Activated CD4-positive, alpha-beta T cell treated with anti-CD3 and anti-CD28 coated beads, Interleukin-2, amount 50 U/mL, for 1 hour (primary cell): ENCODE measurements at places on chromosomes 4 and X.
A peak's percentile ranks its signal among the peaks of the same experiment; 100 is the strongest.

GRCh38 chrX:10022580-10023245, 55.6 kb downstream of the CLDN34 start:
- DNase-seq, result no peak

DNA sequence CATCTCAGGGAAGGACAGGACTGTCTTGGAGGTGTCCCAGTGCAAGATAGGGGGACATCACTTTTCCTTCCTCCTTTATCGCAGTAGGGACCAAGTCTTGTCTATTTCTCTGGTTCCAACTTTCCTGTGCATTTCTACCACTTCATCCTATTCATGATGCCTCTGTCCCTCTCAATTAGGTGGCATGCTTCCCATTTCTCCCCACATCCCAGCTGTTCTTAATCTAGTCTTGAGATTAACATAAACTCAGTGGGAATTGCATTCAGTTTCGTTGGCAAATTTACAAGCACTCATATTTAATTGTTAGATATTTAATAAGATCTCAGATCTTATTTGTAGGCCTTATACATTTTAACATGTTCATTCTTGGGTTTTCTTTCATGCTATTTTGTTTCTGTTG, 15.7 kb upstream of the ODAM start:
- DNase-seq, result no peak

- DNase-seq, result no peak
Measured at GRCh38 chr4:165555302-165555701, 176.5 kb downstream of the CPE start.

DNA sequence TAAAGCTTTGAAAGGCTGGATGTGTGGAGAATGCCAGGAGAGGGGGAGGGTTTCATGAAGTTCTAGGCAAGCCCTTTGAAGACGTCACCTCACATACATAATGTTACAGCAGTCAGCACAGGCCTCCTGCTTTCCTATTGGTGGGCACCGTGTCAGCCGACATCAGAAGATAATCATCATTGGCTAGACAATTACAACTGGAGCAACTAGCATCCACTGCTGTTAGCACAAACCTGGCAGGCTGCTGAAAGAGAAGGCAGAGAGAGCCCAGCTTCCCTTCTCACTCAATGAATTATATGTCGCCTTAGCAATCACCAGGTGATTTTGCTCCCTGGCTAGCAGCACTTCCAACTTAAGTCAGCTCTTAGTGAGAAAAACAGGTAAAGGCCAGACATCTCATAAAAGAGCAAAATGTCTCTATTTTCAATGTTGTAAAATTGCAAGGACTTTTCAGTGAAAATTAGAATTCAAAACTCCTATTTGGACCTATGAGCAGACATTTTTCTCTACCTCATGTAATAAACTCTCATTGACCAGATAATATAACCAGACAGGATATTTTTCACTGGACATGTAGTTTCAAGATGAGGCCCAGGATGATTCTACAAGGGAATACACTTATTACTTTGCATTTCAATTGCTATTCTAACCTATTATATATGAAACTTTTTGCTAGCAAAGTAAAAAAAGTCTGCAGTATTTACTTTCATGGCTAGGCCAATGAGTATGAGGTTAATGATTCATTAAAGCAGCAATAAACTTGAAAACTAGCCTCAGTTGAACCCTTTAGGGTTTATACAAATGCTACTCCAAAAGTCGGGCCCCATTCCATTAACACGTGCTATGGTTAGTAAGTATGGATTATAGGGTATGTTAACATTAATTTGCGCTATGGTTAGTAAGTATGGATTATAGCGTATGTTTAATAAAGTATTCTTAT, 4.3 kb downstream of the ELOVL6 start:
- DNase-seq, result peak; percentile 68

DNA sequence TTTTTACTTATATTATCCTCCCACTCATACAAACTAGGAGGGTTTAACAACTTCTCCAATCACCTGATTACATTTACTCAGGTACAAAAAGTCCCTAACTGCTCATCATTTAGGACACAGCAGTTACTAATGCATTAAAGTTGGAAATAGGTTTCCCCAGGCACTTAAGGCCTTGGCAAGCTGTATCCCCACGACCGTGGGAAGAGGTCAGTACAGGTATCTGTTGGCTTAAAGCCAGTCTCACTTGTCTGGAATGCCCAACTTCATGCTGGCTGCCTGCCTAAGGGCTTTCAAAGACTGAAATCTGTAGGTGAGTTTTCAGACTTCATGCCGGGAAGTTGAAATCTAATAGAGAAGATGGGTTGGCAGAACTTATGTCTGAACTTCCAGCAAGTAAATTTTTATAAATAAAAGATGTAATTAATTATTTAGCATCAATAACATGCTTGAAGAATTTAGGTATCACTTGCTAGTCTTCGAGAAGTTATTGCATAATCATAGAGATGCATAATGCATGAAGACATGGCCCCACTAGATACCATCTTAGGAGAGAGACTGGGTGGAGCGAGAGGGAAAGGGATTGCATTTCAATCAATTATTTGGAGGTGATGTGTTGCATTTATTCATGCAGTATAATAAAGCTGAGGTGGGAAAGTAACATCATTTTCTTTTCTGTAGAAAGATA, 54.2 kb downstream of the SCD5 start:
- no peak for DNase-seq

- no peak for DNase-seq
Measured at GRCh38 chr4:75545526-75545925, 10.3 kb upstream of the ODAPH start.

GRCh38 chrX:119419898-119420297, 20.8 kb downstream of the SLC25A43 start:
- no peak for DNase-seq

GRCh38 chr4:110152386-110152785, 46.0 kb downstream of the ELOVL6 start:
- no peak for DNase-seq

DNA sequence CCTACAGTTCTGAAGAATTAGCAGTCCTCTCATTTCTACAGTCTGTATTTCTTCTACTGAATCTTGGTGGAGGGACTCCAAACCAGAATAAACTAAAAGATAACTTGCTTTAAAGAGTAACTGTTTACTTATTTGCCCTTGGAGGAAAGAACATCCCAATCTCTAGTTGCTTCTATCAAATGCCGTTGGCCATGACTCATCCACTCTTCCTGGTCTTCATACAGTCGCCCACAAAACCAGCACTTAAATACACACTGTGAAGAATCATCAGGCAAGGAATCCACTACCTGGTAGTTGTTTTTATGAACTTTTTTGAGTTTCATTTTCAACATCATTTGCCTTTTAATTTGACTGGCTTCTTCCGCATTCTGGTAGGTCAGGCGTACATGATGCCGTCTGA, 14.2 kb downstream of the ZNF518B start:
- no peak for DNase-seq

GRCh38 chr4:118915468-118915867, 26.8 kb downstream of the SYNPO2 start:
- DNase-seq, result no peak

GRCh38 chr4:142065086-142065647, 428.8 kb downstream of the IL15 start:
- DNase-seq, result no peak

- DNase-seq, result no peak
Measured at GRCh38 chr4:25283948-25284347, 28.6 kb upstream of the ZCCHC4 start.

GRCh38 chrX:106802063-106802387, 448 bp upstream of the TBC1D8B start:
- DNase-seq, result no peak

DNA sequence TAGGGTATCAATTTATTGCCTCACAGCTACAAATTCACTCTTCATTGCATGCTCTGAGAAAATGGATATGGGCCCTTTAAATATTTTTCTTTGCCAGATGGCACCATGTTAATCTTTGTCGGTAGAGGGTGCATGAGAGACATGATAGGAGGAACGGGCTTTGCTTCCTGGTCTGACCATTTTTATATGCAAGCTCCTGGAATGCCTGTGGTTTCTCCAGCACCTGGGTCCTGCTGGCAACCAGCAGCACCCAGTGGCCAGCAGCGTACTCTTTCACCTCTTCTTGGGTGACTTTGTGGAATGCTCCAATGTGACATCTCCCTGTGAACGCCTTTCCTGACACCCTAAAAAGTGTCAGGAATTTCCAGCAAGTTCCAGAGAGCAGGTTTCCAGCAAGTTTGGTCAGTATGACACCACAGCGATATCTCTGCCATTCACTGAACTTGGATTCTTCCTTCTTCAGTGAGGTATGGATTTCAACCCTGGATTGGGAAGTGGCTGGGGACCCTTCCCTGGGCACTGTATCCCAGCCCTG, 140.3 kb upstream of the PGRMC2 start:
- DNase-seq, result no peak

DNA sequence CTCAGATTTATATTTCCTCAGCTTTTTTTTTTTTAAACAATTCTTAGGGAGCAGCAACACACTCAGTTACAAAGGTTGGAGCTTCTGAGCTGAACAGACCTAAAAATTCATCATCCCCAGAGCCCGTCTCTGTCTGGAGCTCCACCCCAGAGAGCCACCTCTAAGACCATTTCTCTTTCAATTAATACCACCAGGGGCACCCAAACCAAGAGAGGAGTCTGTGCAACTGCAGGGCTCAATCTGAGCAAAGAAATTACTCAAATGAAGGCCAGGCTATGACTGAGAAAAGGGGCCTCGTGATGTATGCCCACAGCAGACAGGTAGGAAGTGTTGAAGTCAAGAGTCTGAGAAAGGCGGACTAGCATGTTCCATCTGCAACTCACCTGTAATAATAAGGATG, 95.5 kb downstream of the C4orf51 start:
- DNase-seq, result no peak

DNA sequence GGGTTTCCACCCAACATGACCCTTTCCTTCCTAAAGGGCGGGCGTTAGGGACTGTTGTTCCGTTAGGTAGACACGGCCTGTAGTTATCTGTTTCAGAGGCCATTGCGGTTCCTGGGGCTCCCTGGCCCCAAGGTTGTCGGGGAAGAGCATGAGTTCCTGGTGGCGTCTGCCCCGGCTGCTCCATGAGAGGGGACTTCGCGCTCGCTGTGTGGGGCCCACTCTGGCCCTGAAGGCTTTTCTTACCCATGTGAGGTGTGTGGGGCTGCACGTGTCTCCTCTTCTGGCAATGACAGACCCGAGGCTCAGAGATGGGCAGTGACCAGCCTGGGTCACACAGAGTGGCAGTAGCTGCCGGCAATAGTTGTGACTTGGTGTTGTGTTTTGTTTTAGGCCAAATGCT, 9.1 kb downstream of the TADA2B start:
- no peak for DNase-seq

DNA sequence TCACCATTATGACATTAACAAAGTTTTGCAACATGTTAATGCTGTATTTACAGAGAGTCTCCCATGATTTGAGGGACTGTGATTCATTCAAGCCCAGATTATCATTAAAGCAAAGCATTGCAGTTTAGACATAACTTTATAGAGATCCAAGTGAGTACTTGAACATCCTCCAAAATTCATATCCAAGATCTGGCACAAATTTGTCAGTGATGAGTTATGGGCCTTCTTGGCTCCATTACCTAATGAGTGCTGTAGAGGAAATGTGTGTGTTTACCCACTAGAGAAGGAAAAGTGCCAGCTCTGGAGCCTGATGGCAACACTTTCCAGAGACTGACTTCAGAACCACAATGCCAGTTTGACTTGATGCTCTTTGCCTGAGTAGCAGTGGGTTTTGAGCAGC, 432.3 kb downstream of the GALNTL6 start:
- no peak for DNase-seq

DNA sequence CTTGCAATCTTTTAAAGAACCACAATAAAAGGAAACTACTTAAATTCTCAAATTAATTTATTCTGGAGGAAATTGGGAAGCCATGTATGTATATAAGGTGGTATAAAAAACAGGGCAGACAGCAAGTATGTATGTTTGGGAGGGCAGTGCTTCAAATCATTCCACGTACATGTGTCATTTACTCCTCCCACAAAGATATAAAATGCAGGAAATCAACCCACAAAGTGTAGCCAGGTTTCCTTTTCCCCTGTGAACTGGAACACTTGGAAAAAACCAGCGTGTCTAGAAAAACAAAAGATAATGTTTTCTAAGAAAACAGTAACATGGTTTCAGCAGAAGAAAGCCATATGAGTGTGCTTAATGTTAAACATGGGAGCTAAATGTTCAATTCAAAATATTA, 156.7 kb upstream of the FAM47A start:
- no peak for DNase-seq

- no peak for DNase-seq
Measured at GRCh38 chrX:96889726-96890125, 6.0 kb downstream of the RPA4 start.

- no peak for DNase-seq
Measured at GRCh38 chr4:82201303-82201702, 172.5 kb downstream of the HNRNPD start.

GRCh38 chr4:108492816-108493595, 127.4 kb upstream of the RPL34 start:
- peak; percentile 24 for DNase-seq

DNA sequence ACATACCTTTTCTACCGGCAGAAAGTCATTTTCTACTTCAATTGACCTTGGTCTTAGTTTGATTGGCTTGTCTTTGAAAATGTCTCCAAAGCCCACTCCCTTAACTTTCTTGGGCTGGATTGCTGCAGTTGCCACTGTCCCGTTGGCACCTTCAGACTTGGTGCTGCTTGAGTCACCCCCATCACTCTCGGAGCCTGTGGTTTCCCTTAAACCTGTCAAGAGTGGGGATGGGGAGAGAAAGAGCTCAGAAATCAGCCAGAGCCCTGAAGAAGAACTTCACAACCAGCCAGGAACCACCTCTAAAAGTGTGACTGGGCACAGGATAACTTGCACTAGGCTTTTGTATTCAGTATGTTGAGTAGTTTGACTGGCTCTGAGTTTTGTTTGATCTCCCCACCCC, 168.5 kb upstream of the MAP3K15 start:
- DNase-seq, result peak; percentile 16

- DNase-seq, result no peak
Measured at GRCh38 chrX:121160987-121161386, 113.6 kb downstream of the GLUD2 start.

DNA sequence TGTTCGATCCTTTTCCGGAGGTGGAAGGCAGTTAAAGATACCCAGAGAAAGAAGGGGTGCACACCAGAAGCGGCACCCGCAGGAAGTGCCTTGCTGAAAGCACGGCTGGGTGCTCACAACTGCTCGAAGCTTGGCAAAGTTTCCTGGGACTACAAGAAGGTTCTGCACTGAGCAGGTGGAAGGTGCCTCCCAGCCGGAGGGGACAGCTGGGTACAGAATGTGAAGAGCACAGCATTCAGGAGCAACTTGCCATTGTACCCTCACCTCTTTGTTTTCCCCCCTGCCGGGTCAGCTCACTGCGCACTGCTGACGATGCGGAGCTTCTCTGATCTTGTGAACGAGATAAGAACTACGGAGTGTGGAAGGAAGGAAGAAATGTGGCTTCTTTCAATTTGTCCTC, 289.2 kb downstream of the FBXW7 start:
- peak; percentile 2 for DNase-seq

GRCh38 chr4:61619528-61619927, 419.4 kb downstream of the ADGRL3 start:
- DNase-seq, result no peak

- DNase-seq, result no peak
Measured at GRCh38 chrX:101287402-101287801, 3.7 kb downstream of the TAF7L start.
